ENCODE measurements at places on chromosomes 5 and 9. TPM values are rescaled to one million over a fixed set of nuclear protein-coding genes. Genes with fewer than 3 reads are reported as not detected.

The NDFIP1 gene
- 23.2 TPM for polyA plus RNA-seq

The WDR31 gene
- polyA plus RNA-seq: 1.5 TPM

The C5orf52 gene
- polyA plus RNA-seq: not detected

The PAEP gene
- not detected for polyA plus RNA-seq

The AGXT2 gene
- polyA plus RNA-seq: not detected

The SPINK7 gene
- polyA plus RNA-seq: not detected

The MTRR gene
- 50.0 TPM for polyA plus RNA-seq

The PCA3 gene
- polyA plus RNA-seq: not detected

The ADGRD2 gene
- polyA plus RNA-seq: not detected

The CCDC152 gene
- polyA plus RNA-seq: 1.3 TPM

The TNFSF8 gene
- not detected for polyA plus RNA-seq

The DMRT3 gene
- not detected for polyA plus RNA-seq

The PCDHGA3 gene
- polyA plus RNA-seq: 1.2 TPM
